NCI-H1092 treated with DMSO at 0.1 percent for 48 hours (cell line): ENCODE measurements at places on chromosomes 3 and 15.

GRCh38 chr15:69222002-69222474 is 61.6 kb downstream of the GLCE start:
- no peak for DNase-seq

- DNase-seq = no peak
Observed at GRCh38 chr3:43254125-43254524, 32.2 kb upstream of the SNRK start.

DNA sequence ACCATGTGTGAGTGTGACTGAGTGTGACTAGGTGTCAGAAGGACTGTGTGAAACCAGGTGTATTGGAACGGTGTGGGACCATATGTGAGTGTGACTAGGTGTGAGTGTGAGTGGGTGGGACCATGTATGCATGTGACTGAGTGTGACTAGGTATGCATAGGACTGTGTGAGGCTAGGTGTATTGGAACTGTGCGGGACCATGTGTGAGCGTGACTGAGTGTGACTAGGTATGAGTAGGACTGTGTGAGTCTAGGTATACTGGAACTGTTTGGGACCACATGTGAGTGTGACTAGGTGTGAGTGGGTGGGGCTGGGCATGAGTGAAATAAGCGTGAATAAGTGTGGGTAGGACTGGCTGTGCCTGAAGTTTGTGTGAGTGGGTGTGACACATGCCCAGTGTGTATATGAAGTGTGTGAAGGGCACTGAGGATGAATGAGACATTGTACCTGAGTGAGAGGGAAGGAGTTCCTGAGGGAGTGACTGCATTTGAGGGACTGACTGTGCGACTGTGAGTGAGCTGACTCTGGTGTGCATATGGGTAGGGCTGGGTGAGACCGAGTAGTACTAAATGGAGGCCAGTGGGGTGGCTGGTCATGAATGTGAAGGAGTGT is 247.0 kb upstream of the CCDC54 start:
- DNase-seq = no peak

DNA sequence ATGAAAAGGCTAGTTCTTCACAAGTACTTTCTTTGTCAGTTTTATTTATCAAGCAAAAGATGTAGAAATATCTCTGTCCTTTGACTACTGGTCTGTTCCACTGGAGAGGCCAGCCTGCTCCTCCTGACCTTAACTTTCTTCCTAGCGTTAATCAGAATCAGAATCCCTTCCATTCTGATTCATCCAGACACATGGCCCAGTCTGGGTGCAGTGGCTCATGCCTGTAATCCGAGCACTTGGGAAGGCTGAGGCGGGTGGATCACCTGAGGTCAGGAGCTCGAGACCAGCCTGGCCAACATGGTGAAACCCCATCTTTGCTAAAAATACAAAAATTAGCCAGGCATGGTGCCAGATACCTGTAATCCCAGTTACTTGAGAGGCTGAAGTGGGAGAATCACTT is 32.0 kb upstream of the MANF start:
- no peak for DNase-seq

DNA sequence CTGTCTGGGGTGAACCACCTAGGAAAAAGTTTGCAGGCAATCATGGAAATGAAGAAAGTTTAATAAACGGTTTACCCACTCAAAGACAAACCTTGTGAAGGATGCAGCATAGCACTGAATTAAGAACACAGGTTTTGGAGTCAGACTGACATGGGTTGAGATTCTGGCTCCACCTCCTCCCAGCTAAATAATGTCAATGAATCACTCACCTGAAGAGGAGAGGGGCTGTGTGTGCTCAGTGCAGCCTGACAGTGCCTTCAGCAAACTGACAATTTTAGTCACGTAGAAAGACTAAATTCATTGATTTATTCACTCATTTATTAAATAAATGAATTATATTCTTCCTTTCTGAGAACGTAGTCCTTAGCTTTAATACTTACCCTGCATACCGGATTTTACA is 18.9 kb downstream of the NR1I2 start:
- no peak for DNase-seq

GRCh38 chr3:120177151-120177550 is 82.9 kb upstream of the GSK3B start:
- peak; percentile 40 for DNase-seq

DNA sequence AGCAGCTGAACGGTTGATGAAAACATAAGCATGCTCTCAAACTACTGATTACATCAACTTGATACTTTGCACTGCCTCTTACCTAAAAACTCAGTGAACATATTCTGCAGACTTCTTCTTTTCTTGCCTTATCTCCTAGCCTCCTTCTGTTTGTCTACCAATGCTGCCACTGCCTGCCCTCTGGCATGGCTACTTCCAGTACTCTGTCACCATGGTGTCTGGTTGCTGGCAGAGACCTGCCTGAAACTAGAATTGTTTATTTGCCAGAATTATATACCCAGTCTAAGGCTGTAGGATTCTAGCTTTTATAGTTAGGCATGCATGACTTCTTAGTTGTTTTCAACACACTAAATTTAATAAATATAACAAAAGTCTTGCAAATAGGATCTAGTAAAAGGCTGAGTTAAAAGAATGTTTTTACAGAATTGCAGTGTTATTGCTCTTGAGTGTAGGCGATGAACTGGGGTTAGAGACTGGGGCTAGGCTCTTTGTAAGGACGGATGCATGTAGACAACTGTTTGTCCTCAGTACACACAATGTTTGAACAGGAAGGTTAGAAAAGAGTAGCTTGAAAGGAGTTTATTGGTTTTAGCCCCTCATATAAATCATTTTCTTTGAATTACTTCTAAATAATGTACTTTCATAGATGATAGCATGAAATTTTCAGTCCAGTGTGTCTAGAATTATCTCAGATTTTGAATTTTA is 116.3 kb downstream of the KCNAB1 start:
- peak; percentile 4 for DNase-seq

DNA sequence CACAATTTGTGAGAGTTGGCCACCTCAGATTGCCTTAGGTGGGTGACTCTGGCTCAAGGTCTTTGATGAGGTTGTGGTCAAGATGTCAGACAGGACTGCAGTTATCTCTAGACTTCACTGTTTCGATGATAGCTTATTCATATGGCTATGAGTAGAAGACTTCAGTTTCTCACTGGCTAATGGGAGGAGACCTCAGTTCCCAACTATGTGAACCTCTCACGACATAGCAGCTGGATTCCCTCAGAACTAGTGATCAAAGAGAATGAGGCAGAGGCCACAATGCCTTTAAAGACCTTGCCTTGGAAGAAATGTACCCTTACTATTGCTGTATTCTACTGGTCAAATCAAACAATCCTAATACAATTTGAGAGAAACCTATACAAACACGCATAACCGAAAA is 607.5 kb upstream of the ROBO2 start:
- DNase-seq = no peak

GRCh38 chr15:47374222-47374621 is 343.1 kb upstream of the SEMA6D start:
- no peak for DNase-seq

GRCh38 chr3:23052620-23053019 is 150.5 kb upstream of the UBE2E2 start:
- no peak for DNase-seq

DNA sequence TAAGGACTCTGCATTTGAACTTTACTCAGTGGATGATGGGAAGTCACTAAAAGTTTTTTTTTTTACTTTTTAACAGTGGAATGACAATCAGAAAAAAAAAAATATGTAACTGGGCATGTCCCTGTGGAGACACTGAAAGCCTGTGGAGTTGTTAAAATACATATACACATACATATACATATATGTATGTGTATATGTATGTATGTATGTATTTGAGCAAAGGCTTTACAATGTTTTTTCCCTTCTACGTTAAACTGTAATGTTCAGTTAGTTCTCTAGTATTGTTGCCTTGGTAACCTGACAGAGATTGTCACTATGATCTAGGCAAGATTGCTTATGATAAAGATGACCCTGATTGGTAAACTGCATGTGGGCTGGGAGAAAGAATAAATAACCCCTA is 30.3 kb downstream of the NSUN3 start:
- DNase-seq = no peak

- no peak for DNase-seq
Observed at GRCh38 chr3:48411606-48412374, 18.1 kb downstream of the PLXNB1 start.
